ENCODE measurements at places on chromosomes 5 and 9.

GRCh38 chr5:55665065-55665464, 47.1 kb downstream of the SLC38A9 start:
- DNase-seq, result no peak

DNA sequence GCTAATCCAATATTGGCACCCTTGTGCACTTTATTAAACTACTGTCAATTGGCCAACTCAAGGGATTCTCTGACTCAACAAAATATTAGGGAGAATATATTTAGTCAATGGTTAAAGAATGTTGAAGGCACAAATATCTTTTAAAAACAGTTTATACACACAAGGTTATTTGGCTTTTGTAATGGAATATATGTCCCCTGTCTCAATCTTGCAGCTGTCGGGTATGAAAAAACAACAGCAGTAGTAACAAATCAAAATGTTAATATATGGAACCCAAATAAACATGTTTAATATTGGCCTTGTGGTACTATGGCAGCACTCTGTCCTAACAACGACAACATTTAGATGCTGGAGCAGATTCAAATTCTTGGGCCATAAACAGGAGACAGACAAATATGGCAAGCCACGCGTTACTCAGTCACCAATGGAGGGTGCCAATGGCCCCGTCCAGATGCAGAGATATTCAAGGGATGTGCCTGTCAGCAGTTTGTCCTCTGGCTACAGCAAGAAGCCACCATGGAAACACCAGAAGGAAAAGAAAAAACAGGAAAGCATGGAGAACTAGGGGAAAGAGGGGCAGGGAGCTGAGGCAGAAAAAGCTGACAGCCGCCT, 342.0 kb downstream of the NDUFS4 start:
- DNase-seq, result no peak

DNA sequence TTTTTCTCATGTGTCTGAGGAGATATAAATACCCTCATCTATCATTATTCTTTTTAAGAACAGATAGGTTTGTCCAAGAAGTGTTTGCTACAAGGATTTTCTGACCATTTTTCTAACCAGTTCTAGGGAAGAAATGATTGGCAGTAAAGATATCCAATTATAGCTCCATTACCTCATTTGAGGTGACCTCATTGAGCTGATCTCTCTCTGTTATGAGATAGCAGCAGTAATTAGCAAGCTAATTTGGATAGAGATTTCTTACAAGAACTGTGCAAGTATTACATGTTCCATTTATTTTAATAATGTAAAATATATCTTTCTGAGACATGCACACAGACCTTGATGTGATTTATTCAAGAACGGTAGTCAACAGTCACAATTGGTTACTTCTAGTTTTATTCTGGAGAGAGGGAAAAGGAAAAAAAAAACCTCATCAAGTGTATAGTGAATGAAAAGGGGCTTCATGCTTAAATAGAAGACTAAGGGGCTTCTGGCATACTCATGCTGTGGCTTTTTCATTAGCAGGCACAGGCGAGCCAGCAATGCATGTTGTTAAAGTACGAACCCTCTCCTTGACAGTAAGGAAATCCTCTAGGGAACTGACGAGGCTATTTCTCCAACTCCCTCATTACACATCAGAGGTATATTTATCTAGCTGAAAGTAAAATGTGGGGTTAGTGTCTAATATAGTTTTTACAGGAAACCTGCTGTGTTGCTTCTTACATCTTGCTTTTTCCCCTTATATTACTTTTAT, 127.3 kb downstream of the NUDT12 start:
- DNase-seq, result no peak

DNA sequence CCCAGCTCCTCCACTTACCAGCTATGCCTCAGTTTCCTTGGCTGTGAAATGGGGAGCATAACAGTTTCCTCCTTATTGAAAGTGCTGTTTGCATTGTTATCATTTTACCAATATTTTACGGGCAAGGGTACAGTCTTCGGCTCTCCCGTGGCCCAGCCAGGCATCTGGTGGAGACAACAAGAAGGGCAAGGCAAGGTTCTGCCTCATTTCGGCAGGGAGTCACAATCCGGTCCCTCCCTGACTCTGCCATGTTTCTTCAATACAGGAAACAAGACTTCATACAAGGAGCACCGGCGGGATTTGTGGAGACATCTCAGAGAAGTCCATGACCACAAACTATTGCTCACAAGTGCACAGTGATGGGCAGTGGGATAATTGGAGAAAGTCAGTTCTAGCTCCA, 174.0 kb downstream of the FGF18 start:
- DNase-seq, result no peak

GRCh38 chr9:116480700-116481099, 206.4 kb upstream of the TRIM32 start:
- DNase-seq, result no peak

DNA sequence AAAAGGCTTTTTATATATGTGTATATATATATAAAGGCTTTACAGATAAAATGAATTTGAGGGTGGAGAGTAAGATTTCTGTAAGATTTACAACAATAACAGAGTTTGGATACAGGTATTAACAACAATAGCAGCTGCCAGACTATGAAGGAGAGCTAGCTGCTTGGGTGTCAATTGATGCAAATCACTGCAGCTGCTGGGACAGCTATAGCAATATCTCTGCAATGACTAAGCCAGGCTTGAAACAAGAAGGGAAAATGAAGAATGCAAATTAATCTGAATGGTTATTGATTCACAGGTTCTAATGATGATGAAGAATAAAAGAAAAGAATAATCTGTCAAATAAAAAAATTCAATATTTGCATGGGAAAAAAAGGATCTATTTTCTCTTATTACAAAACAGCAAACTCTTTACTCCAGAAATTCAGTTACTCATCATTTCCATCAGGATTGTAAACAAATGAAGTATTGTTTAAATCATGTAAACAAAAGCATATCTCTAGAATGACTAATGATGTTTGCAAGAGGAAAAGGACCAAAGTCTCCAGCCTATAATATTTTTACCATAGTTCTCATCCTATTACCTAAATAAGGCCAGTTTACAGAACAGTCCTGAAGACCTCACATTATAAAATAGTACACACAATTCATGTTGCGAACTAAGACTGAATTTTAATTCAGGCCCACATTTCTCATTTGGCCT, 219.0 kb downstream of the HTR1A start:
- no peak for DNase-seq

Measured in anterior cingulate cortex (tissue), 58 donors.